ENCODE measurements at places on chromosomes 2 and 18.

DNA sequence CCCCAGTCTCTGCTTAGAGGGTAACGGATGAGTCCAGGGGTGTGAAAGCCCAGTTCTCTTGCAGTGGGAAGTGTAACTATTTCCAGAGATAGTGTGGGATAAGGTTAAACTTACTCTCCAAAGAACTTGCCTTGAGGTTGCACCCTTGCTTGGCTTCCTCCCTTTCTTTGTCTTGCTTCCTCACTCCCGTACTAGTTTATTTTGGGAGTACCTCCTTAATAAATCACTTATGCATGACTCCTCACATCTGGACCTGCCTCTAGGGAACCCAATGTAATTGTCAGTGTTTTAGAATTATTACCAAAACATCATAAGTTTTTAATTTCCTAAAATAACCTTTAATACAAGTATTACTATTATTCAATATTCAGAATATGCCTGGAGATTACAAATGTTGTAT, 35.2 kb downstream of the CPO start:
- DNase-seq = no peak

- DNase-seq = no peak
Observed at GRCh38 chr2:140601342-140601741, 1529.5 kb downstream of the LRP1B start.

DNA sequence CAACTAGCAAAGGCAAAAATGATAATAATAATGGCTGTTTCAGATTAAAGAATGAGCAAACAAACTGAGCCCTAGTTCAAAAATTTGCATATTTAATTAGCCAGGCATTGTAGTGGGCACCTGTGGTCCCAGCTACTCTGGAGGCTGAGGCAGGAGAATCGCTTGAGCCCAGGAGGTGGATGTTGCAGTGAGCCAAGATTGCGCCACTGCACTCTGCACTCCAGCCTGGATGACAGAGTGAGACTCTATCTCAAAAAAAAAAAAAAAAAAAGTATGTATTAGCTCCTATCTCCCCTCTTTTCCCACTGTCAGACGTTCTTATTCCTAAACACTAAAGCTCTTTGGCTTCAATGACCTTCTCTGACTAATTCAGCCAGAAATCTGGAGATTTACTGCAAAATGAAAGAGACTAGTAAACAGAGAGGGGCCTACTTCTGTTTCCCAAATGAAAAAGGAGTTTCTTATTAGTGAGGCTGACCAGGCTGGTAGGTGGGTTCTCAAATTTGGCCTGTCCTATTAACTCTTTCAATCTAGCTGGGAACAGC, 3.9 kb upstream of the SRBD1 start:
- DNase-seq = no peak

- DNase-seq = peak; percentile 18
Observed at GRCh38 chr2:217793566-217794132, 209.1 kb downstream of the TNS1 start.

DNA sequence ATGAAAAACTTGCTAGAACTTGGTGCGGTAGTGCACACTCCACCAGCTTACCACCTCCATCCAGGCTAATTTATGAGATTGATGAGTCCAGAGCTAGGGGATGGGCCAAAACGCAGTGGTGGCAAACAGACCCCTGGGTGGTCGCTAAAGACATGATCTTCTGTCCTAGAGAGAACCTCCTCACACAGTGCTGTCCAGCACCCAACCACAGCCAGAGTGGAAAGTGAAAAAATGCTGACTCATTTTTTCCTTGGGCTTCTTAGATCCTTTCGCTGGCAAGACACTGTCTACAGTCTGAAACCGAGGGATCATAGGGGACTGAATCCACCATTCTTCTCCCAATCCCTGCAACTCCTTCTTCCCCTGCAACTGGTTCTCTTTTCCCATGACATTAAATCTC, 4.1 kb downstream of the ANTXR1 start:
- DNase-seq = peak; percentile 68

- DNase-seq = no peak
Observed at GRCh38 chr2:41400088-41400665, 647.6 kb upstream of the PKDCC start.

DNA sequence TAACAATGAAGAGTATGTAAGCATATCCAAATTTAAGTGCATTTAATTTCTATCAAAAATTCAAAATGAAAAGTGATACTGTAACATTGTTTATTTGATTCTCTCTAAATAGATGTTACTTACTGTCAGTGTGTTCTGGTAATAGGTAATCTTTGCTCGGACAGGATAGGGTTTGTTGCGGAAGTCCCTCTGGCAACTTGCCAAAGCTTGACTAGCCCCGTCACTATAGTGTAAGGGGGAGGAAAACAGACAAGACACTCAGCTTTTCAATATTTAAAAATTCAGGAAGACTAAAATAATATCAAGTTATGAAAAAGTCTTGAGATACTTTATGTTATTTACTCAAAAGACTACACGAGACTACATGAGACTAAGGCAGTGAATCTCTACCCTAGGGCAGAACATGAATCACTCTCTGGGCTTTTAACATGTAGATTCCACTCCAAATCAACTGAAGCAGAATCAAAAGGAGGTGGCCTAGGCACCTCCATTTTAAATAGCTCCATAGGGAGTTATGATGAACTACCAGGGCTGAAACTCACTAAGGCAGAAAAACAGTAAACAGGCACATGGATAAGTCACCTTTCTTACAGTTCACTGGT, 5.9 kb downstream of the LMAN1 start:
- no peak for DNase-seq

DNA sequence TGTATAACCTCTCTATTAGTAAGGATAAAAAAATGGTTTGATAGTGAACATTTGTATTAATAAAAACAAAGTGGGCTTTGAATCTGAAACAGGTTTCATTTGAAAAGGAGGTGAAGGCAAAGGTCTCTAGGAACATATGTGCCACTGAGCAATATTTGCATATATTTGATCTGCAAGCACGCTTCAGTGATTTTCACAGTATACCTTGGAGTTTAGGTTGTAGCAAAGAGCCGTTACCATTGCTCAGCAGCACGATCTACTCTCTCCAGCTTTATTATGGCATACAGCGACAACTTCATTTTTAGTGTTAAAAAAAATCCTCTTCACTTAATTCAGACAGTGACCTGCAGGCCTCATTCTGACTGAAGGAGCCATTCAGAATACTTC, 75.8 kb upstream of the ZEB2 start:
- DNase-seq = no peak

GRCh38 chr2:104487366-104487765, 366.5 kb upstream of the POU3F3 start:
- no peak for DNase-seq

- no peak for DNase-seq
Observed at GRCh38 chr2:54054271-54054670, 61.1 kb upstream of the ACYP2 start.

- no peak for DNase-seq
Observed at GRCh38 chr2:182860858-182861257, 5.6 kb downstream of the FRZB start.

- DNase-seq = no peak
Observed at GRCh38 chr2:152176113-152176714, 651 bp upstream of the STAM2 start.

GRCh38 chr2:149005471-149006077, 32.9 kb upstream of the LYPD6B start:
- DNase-seq = no peak

GRCh38 chr18:67092141-67092540, 424.4 kb downstream of the DSEL start:
- no peak for DNase-seq

- no peak for DNase-seq
Observed at GRCh38 chr2:117917223-117917917, 96.5 kb downstream of the CCDC93 start.

GRCh38 chr2:8388781-8389180, 293.1 kb upstream of the ID2 start:
- DNase-seq = no peak

All from femur (tissue), 1 donor.